Stimulated activated CD8-positive, alpha-beta memory T cell treated with anti-CD3 and anti-CD28 coated beads, Interleukin-15, amount 100 ng/mL, for 1 hour (primary cell): ENCODE measurements at places on chromosomes 11 and 22.

- DNase-seq: no peak
Observed at GRCh38 chr11:133732109-133732674, 113.1 kb downstream of the SPATA19 start.

DNA sequence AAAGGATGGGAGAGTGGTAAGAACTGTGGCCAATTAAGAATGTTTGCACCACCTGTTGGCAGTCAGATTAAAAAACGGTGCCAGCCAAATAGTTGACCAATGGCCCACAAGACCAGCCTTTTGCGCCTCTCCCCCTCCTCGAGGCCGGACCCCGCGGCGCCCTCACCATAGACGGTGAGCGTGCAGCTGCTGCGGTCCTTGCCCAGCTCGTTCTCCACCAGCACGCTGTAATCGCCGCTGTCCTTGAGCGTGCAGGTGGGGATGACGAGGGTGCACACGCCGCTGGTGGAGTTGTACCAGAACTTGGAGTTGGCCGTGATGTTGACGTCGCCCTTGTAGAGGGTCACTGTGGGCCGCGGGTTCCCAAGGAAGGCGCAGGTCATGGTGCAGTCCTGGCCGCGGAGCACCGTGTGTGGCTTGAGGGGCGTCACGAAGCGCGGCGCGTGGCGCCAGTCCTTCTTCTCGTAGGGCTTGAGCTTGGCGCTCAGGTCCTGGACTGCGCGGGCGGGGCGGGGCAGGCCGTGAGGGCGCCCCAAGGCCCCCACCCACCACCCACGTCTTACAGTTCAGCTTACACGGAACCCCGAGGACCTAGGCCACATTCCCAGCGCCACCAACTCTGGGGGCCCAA is 7.2 kb downstream of the TMEM86A start:
- no peak for DNase-seq

DNA sequence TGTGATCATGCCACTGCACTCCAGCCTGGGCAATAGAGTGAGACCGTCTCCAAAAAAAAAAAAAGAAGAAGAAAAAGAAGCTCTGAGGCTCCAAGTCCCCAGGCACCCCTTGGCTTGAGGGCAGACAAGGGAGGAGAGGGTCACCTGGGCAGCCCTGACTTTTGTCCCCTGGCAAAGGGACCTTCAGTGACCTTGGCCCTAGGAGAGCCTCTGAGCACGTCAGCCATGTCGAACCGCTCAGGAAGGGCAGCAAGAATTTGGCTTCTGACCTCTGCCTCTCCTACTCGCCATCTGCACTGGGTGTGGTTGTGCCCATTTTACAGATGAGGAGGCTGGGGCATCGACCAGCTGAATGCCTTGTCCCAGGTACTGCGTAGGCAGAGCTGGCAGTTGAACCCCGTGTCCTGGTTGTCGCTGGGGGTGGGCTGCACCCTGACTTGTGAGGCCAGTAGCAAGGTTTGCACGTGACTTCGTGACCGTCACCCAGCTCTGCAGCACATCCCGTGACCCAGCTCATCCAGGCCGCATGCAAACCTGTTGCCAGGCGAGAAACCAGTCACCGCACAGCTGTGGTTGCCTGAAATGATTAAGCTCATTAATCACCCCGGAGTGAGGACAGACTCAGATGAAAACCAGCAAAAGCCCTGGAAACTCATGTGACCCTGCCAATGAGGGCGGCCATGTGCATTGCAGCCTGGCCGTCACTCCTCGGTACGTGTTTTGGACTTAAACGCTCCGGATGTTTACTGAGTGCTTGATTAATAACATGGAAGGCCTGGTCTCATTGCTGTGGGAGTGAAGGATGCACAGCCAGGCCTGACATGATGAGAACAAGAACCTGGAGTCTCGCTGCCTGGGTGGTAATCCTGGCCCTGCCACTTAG is 47.7 kb upstream of the PPP6R3 start:
- no peak for DNase-seq

DNA sequence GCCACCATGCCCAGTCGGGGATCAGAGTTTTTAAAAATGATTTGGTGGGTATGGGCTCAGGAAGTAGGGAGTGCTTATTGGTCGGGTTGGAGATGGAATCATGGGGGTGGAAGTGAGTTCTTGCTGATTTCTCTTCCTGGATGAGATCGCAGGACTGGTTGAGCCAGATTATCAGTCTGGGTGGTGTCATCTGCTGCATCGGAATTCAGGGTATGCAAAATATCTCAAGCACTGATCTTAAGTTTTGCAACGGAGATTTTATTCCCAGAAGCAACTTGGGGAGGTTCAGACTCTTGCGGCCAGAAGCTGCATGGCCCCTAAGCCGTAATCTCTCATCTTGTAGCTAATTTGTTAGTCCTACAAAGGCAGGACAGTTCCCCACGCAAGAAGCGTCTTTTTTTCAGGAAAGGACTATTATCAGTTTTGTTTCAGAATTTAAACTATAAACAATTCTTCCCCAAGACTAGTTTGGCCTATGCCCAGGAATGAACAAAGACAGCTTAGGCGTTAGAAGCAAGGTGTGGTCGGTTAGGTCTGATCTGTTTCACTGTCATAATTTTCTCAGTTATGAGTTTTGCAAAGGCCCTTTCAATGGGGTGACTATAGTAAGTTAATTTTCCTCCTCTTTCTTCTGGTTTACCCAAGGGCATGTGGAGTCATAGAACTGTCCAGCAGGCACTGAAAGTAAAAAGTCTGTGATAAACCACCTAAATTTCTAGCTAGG is 1.4 kb upstream of the PIWIL3 start:
- DNase-seq: no peak

DNA sequence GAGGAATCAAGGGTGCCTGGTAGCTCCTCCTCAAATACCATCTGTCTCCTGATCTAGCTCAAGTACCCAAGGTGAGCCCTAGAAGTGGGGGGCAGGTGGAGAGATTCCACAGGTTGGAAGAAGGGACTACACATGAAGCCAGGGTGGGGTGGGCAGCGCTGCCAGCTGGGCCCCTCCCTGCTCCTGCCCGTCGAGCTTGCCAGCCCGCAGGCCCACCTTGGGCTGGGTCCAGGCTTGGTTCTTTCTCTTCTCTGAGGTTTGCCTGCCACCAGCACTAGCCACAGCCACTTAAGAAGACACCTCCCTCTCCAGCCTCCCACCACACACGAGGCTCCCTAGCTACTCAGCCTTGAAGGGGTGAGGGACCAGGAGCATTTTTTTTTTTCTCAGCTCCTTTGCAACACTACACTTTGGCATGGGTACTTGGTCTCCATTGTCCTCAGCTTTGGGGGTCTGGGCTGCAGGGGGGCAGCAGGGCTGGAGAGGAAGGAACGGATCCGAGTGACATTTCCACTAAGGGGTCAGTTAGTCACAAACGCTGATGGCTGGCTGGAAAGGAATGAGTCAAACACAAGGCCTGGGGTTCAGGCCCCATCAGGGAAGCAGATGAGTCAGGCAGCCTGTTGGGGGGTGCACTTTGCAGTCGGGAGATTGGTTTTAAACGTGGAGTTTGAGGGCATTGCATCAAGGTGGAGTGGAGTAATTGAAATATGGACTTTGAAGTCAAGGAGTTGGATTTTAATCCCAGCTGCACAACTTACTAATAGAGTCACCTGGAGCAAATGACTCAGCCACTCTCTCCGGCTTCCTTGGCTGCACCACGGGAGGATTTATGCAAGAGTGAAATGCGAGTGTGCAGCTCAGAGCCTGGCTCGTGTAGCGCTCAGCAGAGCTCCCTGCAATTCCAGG is 7.4 kb upstream of the NPTXR start:
- DNase-seq: no peak

DNA sequence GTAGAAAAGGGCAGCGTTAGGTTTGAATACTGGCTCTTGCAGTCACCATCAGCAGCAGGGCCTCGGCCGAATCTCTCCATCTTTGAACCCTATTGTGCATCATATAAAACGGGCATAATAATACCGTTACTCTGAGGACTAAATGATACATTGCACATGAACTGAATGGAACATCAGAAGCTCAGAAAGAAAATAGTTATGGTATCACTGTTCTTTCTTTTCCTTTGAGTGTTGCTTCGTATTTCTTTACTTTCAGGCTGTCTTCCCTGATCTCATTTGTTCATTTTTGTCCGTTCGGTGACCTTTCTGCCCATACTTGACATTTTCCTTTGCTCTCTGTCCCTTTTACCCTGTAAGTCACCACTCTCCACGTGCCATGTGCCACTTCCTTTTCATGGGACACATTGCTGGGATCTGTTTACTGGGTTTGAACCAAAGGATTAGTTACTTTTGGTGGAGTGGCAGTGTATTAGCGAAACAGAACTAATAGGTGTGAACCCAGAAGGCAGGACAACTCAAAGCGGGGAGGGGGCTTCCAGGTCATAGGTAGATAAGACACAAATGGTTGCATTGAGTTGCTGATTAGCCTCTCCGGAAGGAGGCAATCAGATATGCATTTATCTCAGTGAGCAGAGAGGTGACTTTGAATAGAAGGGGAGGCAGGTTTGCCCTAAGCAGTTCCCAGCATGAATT is 717 bp upstream of the ZNF202 start:
- DNase-seq: no peak

DNA sequence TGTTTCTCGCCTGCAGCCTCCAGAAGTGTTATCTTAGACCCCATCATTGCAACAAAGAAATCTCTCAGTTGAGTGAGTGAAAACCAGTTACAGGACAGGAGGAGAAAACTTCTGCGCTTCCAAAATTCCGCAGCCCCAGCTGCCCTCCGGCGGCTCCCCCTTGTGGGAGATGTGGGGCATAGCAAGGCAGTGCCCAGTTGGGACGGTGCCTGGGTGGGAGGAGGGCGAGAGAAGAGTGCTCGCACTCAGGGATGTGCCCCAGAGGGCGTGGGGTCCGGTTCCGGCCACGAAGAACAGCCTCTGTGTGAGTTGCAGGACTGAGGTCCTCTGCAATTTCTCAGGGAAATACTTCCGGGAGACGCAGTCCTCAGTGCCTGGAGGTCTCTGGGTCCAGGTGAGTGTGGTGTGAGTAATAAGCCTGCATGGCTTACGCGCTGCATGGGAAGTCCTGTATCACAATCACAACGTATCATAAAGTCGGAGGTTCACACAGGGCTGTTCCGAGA is 87.0 kb upstream of the BLID start:
- no peak for DNase-seq

GRCh38 chr11:12746593-12747097 is 72.4 kb downstream of the TEAD1 start:
- DNase-seq: no peak

- no peak for DNase-seq
Observed at GRCh38 chr22:36691488-36691887, 12.1 kb downstream of the CACNG2 start.

GRCh38 chr11:125128450-125128849 is 17.0 kb upstream of the TMEM218 start:
- no peak for DNase-seq

DNA sequence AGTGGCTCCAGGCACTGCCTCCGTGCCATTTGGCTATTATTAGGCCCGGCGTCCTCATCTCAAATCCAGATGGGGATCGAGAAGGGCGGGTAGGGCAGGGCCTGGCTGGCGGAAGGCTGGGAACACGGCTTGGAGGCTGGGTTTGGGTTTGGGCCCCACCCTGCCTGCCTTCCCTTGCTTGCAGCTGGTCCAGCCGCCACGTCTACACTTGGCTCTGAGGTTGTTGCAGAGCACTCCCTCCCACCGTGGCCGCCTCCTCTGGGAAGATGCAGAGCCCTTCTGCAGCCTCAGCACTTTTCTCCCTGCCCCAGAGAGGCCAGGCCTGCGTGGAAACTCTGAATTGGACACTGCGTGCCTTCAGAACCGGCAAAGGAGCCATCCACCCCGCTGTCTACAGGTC is 5.2 kb upstream of the SMTN start:
- no peak for DNase-seq

DNA sequence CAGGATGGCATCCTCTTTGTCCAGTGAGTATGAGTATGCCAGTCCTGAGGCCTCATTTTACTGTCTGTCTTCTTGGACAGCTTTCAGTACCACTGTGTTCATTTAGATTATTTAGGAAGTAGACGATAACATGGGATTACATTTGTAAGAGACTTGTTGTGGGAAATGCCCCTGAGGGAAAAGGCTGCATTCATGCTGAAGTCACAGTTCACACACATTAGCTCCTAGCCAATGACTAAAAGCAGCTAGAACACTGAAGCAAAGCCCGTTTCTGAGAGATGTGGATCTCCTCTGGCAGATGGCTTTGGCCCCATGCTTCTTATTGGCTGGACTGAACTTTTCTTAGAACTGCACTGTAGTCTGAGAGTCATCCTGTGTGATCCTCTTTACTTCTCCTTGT is 242.4 kb downstream of the FAM76B start:
- DNase-seq: no peak

- DNase-seq: no peak
Observed at GRCh38 chr22:36870250-36870649, 9.4 kb downstream of the NCF4 start.

GRCh38 chr11:71499125-71499524 is 27.9 kb upstream of the KRTAP5-7 start:
- DNase-seq: no peak

- no peak for DNase-seq
Observed at GRCh38 chr11:129061492-129062230, 119.0 kb upstream of the TP53AIP1 start.

DNA sequence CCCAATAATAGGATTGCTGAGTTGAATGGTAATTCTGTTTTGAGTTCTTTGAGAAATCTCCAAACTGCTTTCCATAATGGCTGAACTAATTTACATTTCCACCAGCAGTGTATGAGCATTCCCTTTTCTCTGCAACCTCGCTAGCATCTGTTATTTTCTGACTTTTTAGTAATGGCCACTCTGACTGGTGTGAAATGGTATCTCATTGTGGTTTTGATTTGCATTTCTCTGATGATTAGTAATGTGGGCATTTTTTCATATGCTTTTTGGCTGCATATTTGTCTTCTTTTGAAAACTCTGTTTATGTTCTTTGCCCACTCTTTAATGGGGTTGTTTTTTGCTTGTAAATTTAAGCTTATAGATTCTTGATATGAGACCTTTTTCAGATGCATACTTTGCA is 97.4 kb downstream of the FDX1 start:
- DNase-seq: no peak

GRCh38 chr11:2737866-2738265 is 38.1 kb upstream of the KCNQ1OT1 start:
- no peak for DNase-seq

DNA sequence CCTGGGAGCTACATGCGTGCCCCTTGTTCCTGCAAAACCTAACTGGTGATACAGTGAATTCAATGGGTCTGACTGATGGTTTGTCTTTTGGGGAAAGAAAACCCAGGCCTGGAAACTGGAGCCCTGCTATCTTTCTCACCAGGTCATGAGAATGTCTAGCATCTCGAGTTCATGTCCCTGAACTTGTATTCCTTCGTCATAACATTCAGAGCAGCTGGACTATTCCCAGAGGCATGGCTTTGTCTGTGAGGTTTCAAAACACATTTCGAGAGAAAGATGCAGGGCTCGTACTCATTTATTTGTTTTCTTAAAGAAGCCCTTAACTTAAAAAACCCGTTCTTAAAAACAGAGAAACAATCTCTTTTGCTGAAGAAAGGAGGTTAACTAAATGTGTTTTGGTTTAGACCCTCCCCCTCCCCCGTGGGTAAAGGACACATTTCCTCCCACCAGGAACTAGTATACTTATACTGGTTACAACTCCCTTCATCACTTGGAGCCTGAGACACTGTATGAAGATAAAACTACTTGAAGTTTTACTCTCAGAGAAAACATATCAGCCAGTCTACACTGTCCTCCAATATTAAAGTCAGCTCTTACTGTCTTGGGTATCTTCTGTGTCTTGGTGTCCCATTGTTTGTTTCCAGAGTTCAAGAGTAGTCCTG is 43.2 kb downstream of the ME3 start:
- no peak for DNase-seq
